ENCODE measurements at places on chromosomes 5 and 9.

GRCh38 chr9:91519520-91520277 lies 96.1 kb upstream of the NFIL3 start:
- DNase-seq = no peak

- no peak for DNase-seq
These were observed 9.5 kb downstream of the MTRR start for GRCh38 chr5:7878381-7878873.

DNA sequence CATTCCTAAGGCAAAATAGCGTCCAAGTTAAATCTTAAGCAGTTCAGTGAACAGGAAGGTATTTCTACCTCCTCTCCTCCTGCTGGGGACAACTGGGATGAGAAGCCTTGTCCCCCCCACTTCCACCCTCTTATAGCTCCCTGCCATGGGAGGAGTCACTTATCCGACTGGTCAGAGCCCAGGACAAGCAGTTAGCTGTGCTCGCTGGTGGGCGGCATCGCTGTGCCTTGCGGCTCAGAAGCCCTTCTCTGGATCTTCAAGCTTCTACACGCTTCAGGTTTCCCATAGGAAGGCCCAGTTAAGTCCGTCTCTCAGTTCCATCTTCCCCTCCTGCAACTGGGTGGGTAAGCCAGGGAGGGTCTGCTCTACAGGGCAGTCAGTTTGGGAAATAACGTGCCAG lies 77.2 kb downstream of the PAX5 start:
- no peak for DNase-seq

GRCh38 chr9:113461943-113462342 lies 1.6 kb upstream of the RGS3 start:
- DNase-seq = no peak

GRCh38 chr5:4018007-4018406 lies 422.4 kb downstream of the IRX1 start:
- DNase-seq = no peak

All from T-helper 2 cell (primary cell).